T-helper 9 cell (primary cell): ENCODE measurements at places on chromosomes 3 and 15.

DNA sequence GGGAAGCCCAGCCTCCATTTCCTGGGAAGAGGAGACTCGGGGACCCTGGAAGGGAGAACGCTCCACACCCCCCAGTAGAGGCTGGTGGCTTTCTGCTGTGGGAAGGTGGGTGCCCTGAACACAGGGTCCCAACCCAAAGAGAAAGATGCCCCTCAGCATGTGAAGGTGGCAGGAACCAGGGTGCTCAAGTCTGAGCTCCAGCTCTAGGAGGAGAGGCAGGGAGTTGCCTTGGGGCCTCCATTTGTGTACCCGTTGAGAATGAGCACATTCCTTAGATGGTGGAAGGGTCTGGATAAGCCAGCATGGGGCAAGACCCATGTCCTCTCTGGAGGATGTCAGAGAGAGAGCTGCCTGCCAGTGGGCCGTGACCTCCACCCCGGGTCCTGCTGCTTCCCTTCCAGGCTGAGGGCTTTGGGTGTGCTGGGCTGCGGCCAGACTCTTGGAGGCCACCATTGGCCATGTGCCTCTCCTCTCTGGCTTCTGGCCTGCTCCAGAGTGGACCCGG, 212.4 kb downstream of the TBC1D2B start:
- no peak for DNase-seq

GRCh38 chr15:87944691-87945090, 311.8 kb downstream of the NTRK3 start:
- no peak for DNase-seq

DNA sequence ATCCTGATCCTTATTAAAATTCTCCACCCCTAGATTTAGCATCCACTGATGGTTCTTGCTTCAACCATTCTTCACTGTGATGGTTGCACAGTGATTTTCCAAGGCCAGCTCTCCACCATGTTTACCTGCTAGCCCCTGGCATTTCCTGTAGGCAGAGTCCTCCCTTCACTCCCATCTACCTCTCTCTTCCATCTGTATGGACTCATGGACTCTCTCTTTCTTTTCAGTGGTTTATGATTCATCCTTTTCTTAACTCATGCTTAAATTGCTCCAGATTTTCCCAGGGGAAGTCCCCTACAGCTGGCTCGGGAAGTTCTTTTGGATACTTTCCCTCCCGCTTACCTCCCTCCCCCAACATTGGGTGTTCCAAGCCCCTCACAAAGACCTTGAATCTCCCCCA, 18.7 kb downstream of the TGM4 start:
- no peak for DNase-seq

DNA sequence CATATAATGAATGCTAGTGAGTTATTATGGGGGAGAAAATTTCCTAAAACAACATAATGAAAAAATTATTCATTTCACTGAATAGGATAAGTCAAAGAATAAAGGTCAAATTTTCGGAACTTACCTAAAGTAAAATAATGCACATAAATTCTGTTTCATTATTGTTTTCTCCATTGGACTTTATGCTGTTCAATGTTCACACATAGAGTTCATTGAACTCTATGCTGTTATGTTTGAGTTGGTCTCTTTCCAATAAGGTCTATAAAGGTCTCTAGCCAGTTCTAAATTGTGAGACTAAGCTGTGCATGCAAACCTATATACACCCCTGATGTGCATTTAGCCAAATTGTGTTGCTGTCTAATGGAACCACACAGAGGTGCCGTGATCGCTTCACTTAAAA, 28.5 kb upstream of the STT3B start:
- no peak for DNase-seq

GRCh38 chr3:181917027-181917426, 205.3 kb downstream of the SOX2 start:
- no peak for DNase-seq

GRCh38 chr15:45714590-45715488, 80.0 kb downstream of the SQOR start:
- DNase-seq = peak; percentile 14

- no peak for DNase-seq
These were observed 13.4 kb upstream of the SCN10A start for GRCh38 chr3:38829404-38829803.

- no peak for DNase-seq
These were observed 205.7 kb downstream of the PLCL2 start for GRCh38 chr3:17090280-17090983.

- DNase-seq = no peak
These were observed 202.0 kb downstream of the UBE2E2 start for GRCh38 chr3:23405081-23405480.

GRCh38 chr3:111796566-111796965, 62.5 kb upstream of the PHLDB2 start:
- DNase-seq = no peak

- no peak for DNase-seq
These were observed 443.8 kb upstream of the TGFBR2 start for GRCh38 chr3:30162579-30162978.

GRCh38 chr3:15316998-15317435, 15.4 kb downstream of the SH3BP5 start:
- DNase-seq = no peak

DNA sequence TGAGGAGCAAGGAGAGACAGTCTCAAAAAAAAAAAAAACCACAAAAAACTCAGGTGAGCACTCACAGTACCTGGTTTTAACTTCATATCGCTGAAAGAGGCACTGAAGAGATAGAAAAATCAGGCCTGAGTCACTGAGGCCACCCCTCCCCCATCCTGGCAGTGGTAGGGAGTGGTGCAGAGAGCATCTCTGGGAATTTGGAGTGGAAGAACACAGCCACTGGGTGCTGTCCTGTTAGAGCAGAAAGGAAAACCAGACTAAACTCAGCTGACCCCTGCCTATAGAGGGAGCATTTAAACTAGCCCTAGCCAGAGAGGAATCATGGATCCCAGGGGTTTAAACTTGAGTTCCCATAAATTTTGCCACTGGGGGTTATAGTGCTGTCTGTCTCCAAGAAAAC, 22.2 kb upstream of the DNAJC13 start:
- no peak for DNase-seq

- DNase-seq = no peak
These were observed 3.0 kb downstream of the PARP15 start for GRCh38 chr3:122580470-122580869.

- DNase-seq = no peak
These were observed 239.5 kb upstream of the HES1 start for GRCh38 chr3:193896419-193896818.

DNA sequence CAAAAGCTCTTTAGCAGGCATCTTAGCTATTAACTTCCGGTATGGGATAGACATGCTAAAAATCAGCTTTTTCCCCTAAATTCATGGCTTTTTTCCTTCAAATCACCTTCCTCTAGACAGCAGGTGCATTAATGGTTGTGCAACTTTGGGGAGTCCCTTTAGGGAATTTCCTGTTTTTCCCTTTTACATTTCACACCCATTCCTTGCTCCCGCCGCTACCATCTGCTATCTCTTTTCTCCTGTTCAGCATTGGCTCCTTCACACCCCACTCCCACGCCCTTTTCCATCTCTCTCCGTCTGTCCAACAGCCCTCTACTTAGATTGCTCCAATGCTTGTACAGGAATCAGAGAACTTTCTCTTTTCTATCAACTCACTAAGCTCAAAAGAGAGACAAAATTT, 43.4 kb downstream of the FEZF2 start:
- no peak for DNase-seq

- no peak for DNase-seq
These were observed 18.3 kb downstream of the MYL3 start for GRCh38 chr3:46844881-46845312.

DNA sequence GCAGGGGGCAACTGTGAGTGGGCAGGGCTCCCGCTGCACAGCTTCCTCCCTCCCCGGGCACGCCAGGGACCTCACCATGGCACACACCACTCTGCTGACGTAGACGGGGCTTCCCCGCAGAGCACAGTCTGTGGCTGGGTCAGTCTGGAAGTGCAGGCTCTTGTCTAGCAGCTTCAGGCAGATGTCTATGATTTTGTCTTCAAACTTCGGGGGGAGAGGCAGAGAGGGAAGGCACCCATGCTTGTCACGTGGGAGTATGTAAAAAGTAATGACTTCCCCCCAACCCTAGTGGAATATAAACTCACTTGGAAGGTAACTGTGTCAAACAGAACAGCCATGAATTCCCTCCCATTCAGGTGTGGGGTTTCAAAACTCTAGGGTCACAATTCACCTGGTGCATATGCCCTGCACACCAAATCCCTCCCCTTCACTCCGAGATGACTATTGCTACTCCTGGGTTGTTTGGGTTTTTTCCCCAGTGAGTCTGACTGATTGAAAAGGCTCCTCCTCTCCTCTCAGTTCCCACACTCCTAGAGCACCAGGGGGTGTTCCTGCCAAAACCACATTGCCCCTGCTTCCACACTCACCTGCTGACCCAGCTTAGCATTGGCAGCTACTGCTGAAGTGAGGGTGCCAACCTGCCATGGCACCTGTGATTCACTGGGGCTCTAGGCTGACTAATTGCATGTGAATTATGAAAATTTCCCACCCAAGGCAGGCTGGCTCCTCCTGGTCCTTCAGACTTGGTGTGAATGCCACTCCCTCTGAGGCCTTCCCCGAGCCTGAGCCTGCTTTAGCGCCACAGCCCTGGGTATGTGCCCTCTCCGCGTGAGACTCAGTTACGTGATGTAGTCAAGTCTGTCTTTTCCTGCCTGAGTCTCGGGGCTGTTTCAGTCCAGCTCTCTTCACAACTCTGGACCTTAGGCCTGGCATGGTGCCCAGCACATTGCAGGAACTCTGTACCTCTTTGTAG, 13.0 kb downstream of the TGM5 start:
- DNase-seq = peak; percentile 26

- no peak for DNase-seq
These were observed 45.5 kb downstream of the TMOD3 start for GRCh38 chr15:51874751-51875644.

DNA sequence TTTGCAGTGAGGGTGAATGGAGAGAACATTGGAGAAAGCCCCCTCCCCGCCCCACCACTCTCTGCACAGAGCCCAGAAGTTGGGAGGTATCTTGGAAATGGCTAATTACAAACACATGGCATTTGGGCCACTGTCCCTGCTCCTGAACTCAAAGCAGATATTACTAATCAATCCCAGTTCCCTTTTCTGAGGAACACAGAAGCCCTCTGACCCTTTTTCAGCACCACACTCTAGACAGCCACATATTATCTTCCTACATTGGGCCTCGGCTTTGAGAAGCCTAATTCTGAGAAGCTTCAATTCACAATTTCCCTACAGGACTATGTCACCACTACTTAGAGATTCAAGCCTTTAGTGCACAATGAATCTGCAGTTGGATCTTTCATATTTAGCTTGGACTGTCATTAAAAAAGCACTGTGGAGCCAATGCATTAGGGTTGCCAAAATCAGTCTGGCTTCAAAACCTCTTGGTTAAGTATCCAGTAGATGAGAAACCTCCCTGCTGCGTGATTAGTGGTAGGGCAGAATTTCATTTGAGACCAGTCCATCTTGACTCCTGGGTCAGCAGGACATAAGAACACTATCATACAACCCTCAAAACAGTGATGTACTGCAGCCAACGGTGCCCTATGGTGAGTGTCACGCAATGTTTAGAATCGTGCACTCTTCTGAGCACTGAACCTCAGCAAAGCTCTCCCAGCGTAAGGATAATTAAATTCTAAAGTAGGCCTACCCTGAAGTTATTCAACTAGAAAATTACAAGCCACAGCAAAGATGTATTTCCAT, 26.1 kb downstream of the MGLL start:
- DNase-seq = no peak

DNA sequence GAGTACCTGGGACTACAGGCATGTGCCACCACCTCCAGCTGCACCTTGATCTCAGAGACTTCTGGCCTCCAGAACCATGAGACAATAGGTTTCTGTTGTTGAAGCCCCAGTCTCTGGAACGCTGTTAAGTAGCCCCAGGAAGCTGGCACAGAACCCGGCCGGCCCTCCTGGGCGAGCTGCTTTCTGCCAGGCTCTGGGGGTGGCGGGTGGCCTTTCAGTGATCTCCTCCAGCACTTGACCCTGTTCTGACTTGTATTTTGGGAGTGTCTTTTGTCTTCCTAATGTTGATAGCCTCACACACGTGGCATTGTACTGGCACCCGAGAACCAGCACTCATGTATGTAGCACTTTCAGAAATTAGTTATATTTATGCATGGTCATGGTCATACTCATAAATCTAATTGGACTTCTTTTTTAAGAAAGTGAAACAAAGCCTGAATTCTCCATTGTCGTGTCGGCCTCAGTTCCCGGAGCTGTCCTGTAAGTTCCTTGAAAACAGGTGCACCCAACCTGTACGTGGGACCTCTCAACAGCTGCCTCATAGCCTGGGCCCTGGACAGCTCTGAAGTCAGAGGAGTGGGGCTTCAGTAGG, 74.0 kb downstream of the TFRC start:
- DNase-seq = no peak
